ENCODE measurements at places on chromosomes 12 and 14.

DNA sequence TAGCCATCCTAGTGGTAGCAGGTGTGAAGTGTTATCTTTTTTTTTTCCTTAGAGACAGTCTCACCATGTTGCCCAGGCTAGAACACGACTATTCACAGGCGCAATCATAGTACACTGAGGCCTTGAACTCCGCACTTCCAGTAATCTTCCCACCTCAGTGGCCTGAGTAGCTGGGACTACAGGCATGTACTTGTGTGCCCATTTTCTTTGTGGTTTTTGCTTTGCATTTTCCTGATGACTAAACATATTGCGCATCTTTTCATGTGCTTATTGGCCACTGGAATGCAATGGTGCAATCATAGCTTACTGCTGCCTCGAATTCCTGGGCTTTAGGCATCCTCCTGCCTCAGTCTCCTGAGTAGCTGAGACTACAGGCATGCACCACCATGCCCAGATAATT, 33.3 kb upstream of the GCH1 start:
- no peak overlapping the region for H3K27ac ChIP-seq
- H3K36me3 ChIP-seq, result no peaks in the 10 kb centered on the region

- no peak overlapping the region for H3K27ac ChIP-seq
- H3K4me1 ChIP-seq, result peaks cover 57% of the 10 kb centered on the region
- DNase-seq, result no peak
Observed at GRCh38 chr14:61517911-61518384, 177.4 kb upstream of the HIF1A start.

GRCh38 chr12:46152456-46152855, 116.4 kb downstream of the SLC38A1 start:
- H3K4me1 ChIP-seq, result no peaks in the 10 kb centered on the region
- no peak overlapping the region for H3K27ac ChIP-seq
- no peak overlapping the region for H3K4me3 ChIP-seq
- H3K36me3 ChIP-seq, result no peaks in the 10 kb centered on the region
- no peak for DNase-seq

- peak overlapping the region; percentile 27 for H3K4me3 ChIP-seq
- H3K27ac ChIP-seq, result peak overlapping the region; percentile 98
- peaks cover 15% of the 10 kb centered on the region for H3K36me3 ChIP-seq
- no peaks in the 10 kb centered on the region for H3K27me3 ChIP-seq
- peaks cover 98% of the 10 kb centered on the region for H3K4me1 ChIP-seq
Observed at GRCh38 chr12:108630481-108631207, 3.0 kb downstream of the SELPLG start.

DNA sequence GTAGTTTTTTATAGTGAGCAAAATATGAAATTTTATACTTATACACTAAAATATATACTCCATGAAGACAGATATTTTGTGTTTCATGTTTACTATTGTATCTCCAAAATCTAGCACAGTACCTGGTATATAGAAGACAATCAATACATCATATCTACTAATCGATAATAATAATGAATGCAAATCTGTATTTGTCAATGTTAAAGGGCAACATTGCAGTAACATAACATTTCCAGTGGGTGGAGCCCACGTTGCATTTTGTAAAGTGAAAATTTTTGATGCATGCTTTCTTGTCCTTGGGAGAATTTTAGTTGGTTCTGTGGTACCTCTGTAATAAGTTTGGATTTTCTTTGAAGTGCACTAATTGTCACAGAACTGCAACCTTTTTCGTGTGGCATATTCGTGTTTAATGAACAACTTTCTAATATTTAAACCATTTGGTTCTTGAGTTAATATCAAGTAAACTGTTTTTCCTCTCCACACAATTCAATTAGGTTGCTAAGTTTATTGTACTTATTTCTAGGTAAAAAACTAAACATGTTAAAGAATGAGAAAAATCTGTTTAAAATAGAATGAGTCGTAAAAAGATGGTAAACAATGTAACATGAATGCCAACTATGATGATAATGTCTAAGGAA, 47.4 kb downstream of the AVPR1A start:
- no peak overlapping the region for H3K27ac ChIP-seq
- peak; percentile 41 for DNase-seq
- H3K4me1 ChIP-seq, result no peaks in the 10 kb centered on the region
- H3K27me3 ChIP-seq, result no peaks in the 10 kb centered on the region
- no peak overlapping the region for H3K4me3 ChIP-seq
- H3K36me3 ChIP-seq, result no peaks in the 10 kb centered on the region

- no peaks in the 10 kb centered on the region for H3K27me3 ChIP-seq
- H3K36me3 ChIP-seq, result no peaks in the 10 kb centered on the region
- H3K4me3 ChIP-seq, result no peak overlapping the region
- no peak overlapping the region for H3K27ac ChIP-seq
Observed at GRCh38 chr12:29888777-29889176, 105.0 kb upstream of the TMTC1 start.

Data from natural killer cell (primary cell).